ENCODE measurements at places on chromosomes 11 and 22.
A peak's percentile ranks its signal among the peaks of the same experiment; 100 is the strongest.

GRCh38 chr11:66579017-66579606 lies 10.7 kb upstream of the CTSF start:
- peak; percentile 96 for DNase-seq

DNA sequence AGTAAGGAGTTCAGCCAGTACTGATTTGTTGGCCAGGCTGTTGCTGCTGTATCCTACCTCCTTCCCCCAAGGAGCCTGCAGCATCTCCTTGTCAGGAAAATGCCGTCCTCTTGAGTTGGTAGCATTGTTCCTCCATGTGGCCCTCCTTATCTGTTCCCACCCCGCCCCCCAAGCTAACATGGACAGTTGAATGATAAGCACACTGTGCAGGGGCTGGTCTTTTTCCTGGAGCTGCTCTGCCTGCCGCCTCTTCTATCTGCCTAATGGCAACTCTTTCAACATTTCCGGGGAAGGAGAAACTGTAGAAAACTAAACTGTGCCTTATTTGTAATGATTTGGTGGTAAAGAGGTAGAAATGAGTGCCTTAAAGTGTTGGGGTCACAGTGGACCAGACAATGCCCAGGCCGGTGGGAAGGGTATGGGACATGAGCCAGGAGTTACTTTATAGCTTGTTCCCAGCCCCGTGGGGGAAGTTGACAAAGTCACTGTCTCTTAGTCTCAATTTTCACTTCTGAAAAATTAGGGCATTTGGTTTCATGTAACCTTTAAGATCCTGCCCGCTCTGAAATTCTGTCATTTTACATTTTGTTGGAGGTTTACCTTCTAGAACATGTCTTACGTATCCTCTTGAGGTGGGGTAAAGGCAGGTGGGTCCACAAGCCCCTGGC lies 4.5 kb downstream of the FAM118A start:
- no peak for DNase-seq

DNA sequence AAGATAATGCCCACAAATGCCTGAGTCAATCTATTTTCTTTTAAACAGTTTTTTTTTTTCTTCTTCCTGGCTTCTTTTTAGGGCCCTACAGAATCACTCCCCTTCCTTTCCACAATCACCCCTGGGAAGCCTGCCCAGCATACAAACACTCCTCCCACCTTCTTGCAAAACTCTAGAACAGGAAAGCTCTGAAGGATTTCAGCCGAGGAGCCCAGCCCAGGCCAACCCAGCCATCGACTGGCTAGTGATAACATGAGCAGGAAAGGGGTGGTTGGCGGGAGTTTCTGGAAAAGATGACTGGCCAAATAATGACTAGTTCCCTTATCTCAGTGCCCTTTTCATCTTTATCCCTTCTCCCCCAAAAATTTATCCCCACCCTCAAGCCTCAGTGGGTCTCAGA lies 68.2 kb downstream of the USP35 start:
- DNase-seq, result peak; percentile 56

GRCh38 chr11:70353900-70354568 lies 44.3 kb upstream of the CTTN start:
- no peak for DNase-seq

DNA sequence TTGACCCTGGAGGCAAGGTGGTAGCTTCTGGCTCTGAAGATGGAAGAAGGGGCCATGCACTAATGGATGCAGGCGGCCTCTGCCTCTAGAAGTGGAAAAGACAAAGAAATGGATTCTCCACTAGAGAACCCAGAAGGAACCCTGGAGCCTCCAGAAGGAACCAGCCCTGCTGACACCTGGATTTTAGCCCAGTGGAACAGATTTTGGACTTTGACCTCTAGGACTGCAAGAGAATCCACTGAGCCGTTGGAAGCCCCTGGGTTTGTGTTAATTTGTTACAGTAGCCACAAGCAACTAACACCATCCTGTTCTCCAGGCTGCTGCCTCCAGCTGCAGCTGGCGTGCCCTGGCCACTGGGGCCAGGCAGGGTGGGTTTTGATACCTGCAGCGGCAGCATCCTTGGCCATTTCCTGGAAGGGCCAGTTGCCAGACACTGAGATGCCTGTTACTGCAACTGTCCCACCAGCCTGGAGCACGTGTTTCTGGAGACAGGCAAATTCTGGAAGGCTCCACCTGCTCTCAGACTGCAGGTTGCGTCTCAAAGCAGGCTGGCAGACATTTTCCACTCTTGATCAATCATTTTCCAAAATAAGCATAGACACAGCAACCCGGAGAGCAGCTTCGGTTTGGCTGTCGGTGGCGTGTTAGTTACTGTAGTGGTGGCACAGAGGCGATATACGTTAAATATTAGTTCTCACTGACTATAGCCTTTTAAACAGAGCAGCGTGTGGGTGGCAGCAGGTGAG lies 76.8 kb upstream of the PARVG start:
- DNase-seq, result no peak

GRCh38 chr11:71977743-71978418 lies 20.8 kb upstream of the IL18BP start:
- DNase-seq, result peak; percentile 64

DNA sequence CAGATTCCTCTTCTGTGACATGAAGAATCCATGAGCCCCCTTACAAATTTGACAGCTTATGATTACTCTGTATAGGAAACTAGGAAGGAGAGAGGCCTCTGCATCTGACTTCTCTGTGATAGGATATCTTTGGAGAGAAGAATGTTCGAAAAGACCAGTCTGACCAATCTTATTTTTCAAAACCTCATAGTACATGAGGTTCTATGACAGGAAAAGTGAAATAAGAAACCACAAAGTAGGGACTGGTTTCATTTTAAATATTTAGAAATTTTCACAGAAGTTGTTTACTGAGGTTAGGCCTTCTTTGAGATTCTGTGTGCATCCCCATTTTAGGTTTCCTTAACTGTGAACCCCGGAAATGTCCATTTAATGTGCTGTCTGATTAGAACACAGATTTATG lies 2.1 kb upstream of the OR4X1 start:
- DNase-seq, result no peak

- no peak for DNase-seq
These were observed 4.8 kb downstream of the TIMP3 start for GRCh38 chr22:32806296-32806695.

GRCh38 chr22:30307041-30307574 lies 17.8 kb upstream of the CASTOR1 start:
- no peak for DNase-seq
